ENCODE measurements at places on chromosomes 1 and 21.

GRCh38 chr1:13749543-13750341 lies 49.8 kb downstream of the PRDM2 start:
- no peak for DNase-seq

- DNase-seq: no peak
Observed at GRCh38 chr1:83641206-83641658, 357.7 kb downstream of the TTLL7 start.

GRCh38 chr1:4668743-4669700 lies 14.6 kb downstream of the AJAP1 start:
- DNase-seq: no peak

GRCh38 chr1:235911876-235912275 lies 45.2 kb upstream of the LYST start:
- no peak for DNase-seq

DNA sequence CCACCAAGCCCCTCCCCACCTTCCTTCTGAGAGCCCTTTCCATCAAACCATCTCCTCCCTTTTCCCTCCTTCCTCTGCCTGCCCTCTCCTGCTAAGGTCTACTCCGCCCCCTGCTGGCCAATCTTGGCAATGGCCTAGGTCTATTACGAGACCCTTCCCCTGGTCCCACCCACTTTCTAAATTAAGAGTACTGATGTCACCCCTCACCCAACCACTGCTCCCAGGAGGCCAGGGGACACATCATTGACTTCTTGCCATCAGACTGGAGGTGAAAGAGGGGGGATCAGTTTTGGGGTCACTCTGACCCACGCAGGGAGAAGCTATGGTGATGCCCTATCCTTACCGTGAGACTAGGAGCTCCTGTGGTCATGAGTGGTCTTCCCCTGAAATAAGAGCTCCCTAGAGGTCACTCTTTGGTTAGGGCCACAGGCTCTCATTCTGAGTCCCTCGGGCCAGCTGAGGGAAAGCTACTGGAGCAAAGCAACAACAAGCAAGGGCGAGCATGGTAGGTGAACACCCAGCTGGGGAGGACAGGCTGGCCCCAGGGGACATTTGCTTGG lies 34.6 kb upstream of the S100A7 start:
- DNase-seq: peak; percentile 63

Data from central memory CD8-positive, alpha-beta T cell (primary cell).